ENCODE measurements at places on chromosomes 4 and X.

DNA sequence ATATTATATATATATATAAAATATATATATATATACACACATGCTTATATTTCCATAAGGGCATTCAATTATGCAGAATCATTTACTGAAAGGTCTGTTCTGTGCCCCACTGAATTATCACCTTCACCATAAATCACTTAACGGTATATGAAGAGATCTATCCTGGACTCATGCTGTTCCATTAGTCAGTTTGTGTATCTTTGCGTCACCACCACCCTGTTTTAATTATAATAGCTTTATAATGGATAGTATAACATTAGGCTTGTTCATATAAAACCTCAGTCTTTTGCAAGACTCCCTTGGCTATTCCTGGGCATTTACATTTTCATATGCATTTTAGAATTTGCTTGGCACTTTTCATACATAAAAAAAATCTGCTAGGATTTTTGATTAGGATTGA is 19.1 kb downstream of the WDR17 start:
- no peak for DNase-seq

DNA sequence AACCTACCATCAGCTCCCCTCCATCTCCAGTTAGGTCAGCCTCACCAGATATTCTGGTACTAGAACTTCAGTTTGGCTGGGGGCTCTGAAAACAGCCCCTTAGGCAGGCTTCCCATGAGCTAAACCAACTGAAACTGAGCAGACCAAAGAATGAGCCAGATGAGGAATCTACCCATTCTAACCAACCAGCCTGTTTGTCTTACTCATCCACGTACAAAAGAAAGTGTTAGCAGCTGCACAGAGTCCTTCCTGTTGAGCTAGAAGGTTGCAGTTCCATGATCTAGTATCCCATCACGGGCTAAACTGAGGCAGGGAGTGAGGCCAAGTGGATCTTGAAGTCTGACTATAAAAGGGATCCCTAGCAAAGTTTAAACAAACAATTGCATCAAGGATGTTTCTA is 17.5 kb downstream of the MAGEA9B start:
- DNase-seq = no peak

- no peak for DNase-seq
Measured at GRCh38 chrX:3509934-3510333, 163.5 kb upstream of the MXRA5 start.

- no peak for DNase-seq
Measured at GRCh38 chrX:122572461-122572860, 611.6 kb upstream of the GRIA3 start.

DNA sequence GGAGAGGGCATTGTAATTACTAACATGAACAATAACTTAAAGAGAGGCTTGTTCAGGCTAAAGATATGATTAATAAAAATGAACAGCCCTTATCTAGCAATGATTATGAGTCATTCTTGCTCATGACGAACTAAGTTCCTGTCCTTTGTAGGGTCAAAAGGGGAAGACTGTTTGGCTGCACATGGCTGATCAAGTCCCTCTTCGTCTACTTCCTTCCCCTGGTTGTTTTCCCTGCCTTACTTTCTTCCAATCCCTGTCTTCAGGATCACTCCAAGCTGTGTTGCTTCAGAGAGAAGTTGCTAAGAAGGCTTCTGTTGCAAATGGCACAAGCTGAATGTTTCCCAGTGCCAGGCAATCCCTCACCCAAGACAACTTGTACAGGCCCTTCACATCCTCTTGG is 115.0 kb upstream of the HS3ST1 start:
- no peak for DNase-seq

GRCh38 chr4:108078024-108078733 is 88.5 kb downstream of the HADH start:
- no peak for DNase-seq

DNA sequence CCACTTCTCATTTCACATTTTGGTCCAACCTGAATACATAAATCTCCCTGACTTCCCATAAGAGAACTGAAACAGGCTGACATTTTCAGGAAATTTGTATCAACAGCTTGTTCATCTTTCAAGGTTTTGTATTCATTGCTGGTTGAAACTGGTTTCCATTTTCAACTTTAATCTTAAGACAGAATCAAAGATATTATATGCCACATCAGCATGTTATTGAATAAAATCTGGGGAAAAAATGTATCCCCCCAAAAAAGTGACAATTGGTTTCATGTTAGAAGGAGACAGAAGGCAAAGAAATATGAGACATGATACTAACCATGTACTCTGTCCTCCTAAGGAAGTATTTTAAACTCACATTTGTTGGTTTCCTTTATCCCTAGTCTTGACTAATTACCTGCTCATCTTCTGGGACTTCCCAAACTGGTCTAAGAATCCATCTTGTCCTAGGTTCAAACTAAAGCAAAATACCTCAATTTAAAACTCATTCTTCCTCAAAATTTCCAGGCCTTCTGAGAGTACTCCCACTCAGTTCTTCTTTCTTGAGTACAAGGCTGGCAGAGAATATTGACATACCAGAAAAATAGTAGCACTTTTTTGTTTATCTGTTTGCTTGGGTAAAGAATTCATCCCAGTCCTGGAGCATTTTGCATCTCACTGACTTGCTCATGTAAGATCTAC is 3.1 kb upstream of the ANTXR2 start:
- no peak for DNase-seq

DNA sequence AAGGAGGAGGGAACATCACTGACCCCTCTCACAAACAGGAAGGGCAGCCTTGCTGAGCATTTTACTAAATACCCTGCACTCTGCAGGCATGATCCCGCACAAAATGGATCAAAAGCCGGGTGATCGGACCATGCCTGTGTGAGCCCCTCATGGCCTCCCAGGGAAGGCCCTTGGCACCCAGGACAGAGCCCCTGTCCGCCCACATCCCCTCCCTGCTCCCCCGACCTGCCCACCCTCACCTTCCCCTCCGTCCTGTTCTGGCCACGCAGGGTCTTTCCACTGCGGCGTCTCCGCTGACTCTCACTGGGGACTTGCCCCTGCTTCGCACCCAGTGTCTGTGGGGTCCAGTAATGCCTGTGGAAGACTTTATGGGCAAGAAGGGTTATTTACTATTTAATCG is 105.0 kb downstream of the HMX1 start:
- no peak for DNase-seq

GRCh38 chr4:45971108-45971507 is 152.7 kb downstream of the GABRG1 start:
- no peak for DNase-seq

DNA sequence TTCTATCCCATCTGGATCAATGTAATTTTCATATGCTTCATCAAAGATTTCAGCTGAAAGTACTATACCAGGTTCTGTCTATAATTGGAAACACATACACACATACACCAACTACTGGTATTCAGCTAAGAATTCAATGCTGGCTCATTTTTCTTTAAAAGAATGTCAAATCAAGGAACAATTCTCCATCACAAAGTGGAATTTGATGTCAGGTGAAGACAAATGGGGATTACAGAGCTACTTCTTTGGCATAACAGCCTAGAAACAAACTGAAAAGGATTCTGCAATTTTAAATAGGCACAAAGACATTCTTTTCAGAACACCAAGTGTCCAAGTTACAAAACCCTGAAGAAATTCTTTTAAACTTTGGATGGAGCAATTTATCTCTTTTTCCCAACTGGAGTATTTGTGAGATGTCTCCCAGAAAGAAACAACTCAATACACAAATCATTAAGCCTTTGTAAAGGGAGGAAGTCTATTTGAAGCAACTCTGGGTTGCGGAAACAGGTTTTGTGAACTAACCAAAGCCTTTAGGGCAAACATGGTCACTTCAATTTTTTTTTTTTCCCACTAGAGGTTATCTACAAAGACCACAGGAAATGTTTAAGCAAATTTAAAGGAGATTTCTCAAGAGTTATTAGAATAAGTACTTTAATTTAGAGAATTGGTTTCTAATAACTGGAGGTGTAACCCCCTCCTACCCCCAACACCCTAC is 1.9 kb upstream of the FAM9C start:
- no peak for DNase-seq

GRCh38 chrX:70096052-70096451 is 33.8 kb downstream of the OTUD6A start:
- no peak for DNase-seq

DNA sequence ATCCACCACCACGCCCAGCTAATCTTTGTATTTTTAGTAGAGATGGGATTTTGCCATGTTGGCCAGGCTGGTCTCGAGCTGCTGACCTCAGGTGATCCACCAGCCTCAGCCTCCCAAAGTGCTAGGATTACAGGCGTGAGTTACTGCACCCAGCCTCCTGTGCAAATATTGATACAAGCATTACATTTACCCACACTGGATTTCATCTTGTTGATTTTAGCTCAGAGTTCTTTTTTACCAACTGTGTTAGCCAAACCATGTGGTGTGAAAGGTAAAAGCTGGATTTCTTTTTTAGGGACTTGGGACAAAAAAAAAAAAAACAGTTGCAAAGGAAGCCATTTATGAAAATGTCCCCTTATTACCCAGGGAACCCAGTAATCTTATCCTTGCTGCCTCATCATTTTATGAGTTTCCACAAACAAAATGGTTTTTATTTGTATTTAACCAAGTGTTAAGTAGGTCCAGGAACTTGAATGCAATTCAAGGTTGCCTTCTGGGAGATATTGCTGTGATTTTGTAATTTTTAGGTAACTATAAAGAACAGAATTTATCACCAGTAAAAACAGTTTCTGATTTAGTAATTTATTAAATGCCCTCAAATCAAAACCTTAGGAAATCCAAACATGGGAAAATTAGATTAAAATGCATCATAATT is 202.5 kb downstream of the PALLD start:
- DNase-seq = no peak

DNA sequence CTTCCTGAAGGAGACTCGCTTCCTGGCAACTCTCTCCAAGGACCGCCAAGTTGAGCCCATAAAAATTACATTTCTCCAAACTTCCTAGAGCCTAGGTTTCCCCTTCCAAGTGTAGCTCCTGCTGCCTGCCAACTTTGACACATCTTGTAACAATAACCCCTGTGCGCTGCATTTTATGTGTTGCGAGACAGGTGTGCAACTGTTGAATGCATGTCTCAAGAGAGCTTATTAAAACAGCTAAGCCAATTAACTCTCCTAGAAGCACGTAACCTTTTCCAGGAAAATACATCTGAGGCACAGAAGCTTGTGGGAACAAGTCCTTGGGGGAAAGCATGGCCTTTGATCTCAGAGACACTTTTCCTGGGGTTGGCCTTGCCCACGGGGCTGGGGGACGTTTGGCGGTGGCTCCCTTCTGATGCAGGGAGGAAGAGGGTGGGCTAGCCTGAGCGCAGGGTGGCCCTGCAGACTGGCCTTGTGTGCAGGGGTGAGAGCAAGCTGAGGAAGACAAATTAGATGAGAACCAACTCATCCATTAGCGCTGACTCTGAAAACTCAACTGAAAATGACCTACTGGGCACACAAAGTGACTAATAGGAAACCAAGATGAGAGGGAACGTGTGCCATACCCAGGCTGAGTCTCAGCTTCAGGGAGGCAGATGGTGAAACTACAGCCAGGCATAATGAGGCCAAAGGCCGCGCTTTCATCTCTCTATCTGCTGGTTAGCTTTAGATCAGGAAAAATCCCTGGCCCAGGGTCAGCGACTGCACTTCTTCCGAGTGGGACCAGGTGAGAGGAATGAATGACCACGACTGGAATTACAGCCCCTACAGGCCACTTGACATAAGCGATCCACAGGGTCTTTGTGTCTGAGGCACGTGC is 75.3 kb downstream of the ENPP6 start:
- DNase-seq = no peak

DNA sequence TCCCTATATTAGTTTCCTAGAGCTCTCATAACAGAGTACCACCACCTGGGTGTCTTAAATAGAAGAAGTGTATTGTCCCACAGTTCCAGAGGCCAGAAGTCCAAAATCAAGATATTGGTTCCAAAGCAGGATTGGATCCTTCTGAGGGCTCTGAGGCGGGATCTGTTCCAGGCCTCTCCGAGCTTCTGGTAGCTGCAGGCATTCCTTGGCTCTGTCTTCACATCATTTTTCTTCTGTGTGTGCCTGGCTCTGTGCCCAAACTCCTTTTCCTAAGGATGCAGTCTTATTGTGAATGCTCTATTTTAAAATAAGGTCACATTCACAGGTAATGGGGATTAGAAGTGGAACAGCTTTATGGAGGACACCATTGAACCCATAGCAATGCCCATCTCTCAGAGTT is 253.7 kb upstream of the TAPT1 start:
- DNase-seq = no peak

DNA sequence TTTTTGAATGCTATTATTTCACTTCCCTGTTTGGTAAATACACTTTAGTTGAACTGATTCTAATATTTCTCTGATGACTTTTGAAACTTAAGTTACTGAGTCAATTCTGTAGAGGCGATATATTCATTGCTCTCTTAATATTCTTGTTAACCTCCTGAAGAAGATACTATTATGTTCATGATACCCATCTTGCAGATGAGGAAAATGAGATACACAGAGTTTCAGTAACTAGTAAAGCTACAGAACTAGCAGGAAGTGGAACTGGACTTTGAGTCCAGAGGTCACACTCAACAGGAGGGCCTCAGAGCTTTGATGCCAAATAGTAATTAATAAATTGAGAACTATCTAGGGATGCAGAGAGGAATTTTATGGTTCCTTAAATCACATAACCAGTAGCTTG is 70.0 kb downstream of the PCDH7 start:
- no peak for DNase-seq

DNA sequence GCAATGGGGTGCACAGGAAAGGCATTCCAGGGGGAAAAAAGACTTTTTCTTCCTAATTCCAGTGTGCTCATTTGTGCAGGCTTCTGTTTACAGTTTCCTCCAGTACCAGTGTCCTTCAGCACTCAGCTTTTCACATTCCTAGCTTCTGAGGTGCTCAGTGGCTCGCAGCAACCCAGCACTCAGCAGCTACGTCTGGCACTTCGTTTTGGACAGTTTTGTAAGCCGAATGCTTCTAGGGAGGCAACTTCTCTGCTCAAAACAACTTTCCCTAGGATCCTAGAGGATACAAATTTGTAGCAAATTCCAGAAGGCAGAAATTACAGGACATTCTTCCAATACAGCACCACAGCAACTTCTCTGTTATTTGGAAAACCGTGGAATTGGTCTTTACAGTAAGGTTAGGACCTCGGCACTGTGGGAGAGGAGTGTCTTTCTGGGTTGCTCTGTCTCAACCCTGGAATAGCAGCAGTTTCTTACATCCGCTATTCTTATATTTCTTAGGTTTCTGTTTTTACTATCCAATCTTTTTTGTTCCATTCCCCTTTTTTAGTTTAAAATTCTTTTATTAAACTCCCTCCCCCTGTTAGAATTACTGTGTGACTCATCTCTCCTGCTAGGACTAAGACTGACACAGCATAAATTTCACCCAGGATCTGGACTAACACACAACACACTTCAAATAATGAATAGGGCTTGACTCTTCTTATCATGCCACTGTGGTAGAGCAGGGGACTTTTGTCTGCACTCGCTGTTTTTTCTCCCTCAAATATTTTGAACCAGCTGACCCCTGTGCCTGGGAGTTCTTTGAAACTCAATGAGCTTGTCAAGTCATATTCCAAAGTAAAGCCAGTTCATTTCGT is 1314.7 kb downstream of the FSTL5 start:
- DNase-seq = no peak

DNA sequence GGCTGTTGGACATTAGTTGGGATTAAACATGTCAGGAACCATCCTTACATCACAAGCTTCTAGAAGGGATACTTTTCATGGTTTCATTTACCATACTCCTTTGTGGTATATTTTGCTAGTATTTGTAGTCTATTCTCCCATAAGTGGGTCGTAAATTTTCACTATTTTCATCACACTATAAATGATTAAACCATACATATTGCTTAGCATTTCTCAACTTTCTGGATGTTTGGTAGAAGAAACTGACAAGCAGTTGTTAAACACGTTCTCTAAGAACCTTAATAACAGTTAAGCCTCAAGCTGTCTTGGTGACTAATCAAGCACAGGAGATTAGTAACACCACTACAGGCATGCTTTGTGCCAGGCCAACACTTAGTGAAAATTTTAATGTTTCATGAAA is 375.5 kb downstream of the NAF1 start:
- peak; percentile 4 for DNase-seq

Data from skin of body (tissue), 3 donors.